ENCODE measurements at places on chromosomes 2 and 18.

GRCh38 chr2:225466891-225467604, 67.5 kb downstream of the NYAP2 start:
- DNase-seq, result no peak

GRCh38 chr2:104701411-104701911, 152.5 kb upstream of the POU3F3 start:
- no peak for DNase-seq

DNA sequence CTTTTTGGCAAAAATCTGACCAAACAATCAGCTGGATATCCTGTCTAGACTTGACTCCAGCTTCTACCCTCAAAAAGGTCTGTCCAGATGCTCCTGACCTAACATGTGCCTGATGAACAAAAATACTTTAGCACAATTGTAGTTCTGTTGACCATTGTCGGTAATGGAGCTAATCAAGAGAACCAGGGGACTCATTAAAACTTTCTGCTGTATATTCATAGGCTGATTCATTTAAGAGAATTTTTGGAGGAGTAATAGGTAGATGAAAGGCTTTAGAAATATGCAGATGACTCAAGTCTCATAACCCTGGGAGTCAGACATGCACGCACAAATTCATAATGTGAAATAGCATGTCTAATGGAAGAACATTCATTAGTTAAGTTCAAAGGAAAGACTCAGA, 514.2 kb downstream of the TXNL1 start:
- DNase-seq, result no peak

GRCh38 chr18:22739061-22739642, 194.0 kb upstream of the RBBP8 start:
- no peak for DNase-seq

GRCh38 chr2:24919037-24919505, 966 bp downstream of the ADCY3 start:
- no peak for DNase-seq

DNA sequence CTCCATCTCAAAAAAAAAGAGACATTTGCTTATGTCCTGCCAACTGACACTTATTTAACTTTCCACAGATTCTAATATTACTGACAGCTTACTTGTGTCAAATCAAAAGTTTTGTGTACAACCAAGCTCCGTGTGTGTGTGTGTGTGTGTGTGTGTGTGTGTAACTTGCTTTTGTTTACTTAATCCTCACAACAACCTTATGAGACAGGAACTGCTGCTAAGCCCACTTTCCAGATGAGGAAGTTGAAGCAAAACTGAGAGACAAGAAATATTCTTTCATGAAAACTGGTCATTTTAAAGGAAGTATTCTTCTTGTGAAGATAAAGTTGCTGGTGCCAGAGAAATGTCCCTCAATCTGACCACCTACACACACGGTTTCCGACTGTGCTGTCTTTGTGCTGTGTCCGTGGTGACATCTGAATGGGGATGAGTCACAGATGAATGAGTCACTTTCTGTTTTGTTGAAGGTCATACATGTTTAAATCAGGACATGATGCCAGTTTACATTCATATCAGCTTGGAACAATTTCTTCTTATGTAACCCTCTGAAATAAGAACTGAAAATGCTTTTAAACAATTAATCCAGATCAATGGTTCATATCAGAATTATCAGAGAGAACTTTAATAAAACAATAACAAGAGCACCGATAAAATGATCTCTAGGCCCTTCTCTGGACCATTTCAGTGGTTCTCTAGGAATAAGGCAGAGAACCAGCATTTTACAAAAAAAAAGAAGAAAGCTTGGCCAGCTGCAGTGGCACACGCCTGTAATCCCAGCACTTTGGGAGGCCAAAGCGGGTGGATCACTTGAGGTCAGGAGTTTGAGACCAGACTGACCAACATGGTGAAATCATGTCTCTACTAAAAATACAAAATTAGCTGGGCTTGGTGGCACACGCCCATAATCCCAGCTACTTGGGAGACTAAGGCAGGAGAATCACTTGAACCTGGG, 95.5 kb downstream of the THNSL2 start:
- DNase-seq, result no peak

GRCh38 chr2:181632733-181633401, 24.0 kb downstream of the CERKL start:
- DNase-seq, result no peak

- no peak for DNase-seq
Measured at GRCh38 chr2:65049010-65049639, 7.1 kb upstream of the CEP68 start.

DNA sequence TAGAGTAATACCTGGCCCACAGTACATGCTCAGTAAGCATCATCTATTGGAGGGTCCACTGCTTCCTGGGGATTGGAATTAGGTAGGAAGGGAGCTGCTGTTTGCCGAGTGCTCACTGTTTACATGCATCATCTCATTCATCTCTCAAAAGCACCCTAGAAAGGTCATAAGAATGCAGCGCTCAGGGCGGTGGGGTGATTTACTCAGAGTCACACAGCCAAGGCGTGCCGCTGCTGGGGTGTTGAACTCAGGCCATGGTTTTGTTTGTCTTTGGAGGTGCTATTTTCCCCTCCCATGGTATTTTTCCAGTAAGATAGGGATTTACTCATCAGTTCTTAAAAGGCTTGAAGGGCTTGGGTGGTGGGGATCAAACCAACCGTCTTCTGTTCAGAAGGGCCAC, 227.5 kb downstream of the LDLRAD4 start:
- no peak for DNase-seq

DNA sequence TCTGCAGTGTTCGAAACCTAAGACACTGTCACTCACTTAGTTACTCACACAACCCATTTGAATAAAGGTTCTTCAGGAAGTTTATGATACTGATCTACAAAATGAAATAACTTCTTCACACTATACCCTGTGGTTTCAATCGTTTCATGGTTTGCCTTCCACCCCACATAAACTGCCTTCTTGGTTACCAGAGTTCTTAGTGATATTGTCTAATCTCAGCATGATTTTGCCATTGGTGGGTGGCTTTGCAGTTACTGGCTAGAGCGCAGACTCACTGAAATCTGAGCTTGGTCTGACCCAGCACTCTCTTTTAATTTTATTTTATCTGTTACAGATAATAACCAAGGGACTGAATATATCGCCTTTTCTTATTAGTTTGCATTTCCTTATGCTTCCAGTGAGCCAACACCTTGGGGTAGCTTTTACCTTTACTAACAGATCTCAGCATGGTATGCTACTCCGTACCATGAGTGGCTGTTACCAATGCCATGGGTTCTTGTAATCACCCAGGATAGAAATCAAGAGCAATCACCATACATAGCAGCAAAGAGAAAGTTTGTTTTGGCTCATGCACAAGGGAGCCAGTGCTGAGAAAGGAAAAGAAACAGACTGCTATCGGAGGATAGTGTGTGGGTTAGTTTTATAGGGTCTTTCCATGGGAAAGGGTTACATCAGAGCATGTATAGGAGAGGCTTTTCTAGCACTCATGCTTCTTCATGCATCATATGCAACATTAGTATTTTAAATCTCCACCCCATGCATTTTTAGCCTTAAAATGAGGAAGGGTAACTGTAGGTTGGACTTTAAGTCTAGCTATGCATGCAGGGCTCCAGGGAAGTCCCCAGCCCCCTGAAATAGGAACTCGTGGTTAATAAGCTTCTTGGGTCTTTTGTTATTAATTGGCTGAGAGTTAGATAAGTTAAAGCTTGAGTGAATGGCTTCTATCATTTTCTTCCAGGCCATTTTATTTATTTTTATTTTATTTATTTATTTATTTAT, 33.3 kb downstream of the ANXA4 start:
- no peak for DNase-seq

DNA sequence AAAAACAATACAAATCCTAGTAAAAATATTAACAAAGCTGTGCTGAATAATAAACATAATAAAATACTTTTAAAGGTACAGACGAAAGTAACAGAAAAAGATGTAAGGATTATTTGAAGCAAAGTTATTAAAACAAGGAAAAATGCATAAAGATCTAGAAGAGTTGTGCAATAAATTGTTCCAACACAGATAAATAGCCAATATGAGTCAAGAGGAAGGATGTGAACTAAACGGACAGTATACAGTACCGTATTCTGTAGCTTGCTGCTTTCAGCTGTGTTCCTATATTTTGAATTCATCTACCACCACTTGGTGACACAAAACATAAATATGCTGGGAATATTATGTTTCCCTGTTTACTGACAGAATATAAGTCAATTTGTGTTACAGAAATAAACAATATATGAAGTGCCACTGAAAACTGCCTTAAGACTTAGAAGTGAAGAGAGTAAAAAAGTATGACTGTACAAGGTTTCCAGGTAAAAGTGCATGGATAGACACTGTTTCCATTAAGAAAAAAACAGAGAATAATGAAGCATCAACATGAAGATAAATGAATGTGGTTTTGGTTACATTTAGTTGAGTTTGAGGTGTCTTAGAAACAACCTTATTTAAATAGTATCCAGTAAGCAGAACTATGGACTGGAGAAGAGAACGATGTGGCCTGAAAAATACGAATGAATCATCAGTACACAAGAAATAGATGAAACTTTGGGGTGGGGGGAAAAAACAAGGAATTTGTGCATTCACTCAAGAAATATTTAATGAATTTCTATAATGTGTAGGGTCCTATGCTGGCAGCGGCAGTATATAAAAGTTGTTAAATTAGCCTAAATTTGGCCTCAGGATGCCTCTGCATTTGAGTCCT, 13.1 kb downstream of the PPP3R1 start:
- DNase-seq, result no peak

- no peak for DNase-seq
Measured at GRCh38 chr2:216428618-216429350, 16.5 kb downstream of the SMARCAL1 start.

DNA sequence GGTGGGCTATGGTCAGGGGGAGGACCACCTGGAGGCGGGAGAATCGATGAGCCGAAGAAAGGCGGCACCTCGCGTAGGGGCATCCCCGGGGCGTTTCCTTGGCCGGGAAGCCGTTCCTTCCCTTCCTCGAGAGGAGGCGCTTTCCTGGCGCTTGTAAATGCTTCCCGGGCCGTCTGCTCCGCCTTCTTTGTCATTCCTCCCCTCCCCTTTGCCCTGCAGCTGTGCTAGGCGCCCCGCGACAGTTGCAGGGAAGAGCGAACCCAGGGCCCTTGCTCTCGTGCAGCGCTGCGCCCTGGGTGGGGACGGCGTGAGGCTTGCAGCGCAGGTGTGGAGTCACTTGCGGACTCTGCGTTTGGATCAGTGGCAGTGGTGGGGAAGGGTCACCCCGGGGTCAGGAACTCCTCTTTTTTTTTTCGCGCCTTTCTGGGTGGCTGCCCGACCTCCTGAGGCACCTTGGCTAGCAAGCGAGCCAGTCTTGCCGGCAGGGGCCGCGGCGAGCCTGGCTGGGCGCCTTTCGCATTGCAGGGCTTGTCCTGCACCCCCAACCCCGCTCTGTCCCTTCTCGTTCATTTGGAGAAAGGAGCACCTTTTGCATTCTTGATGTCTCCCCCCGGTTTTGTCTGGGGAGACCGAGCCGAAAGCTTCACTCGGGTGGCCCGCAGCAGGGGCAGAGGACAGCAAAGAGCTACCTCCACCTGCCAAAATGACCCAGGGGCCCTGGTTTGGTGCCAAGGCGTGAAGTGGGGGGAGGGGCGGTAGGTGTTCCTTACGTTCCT, 858 bp downstream of the KCNS3 start:
- DNase-seq, result no peak

- DNase-seq, result no peak
Measured at GRCh38 chr18:57898506-57899124, 95.5 kb upstream of the ATP8B1 start.

DNA sequence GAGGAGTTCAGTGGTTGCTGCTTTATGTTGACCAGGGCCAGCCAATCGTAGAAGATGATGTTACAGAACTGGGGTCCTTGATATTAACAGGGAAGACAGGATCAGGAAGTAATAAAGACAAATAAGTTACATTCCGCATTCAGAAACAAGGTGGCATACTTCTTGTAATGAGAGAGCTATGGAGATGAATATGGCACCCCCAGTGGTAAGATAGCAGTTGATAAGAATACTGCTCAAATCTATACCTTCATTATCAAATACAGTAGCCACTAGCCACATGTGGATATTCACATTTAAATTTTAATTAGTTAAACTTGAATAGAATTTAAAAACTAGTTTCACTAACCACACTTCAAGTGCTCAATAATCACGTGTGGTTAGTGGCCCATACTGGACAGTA, 290.4 kb upstream of the RBMS1 start:
- no peak for DNase-seq

GRCh38 chr18:78733762-78734613, 245.6 kb upstream of the SALL3 start:
- no peak for DNase-seq

GRCh38 chr18:23689031-23689615, at the start of gene LAMA3:
LAMA3 (plus strand) TSS chr18:23689453; CDS start chr18:23689684, 231 bp downstream.
- no peak for DNase-seq

- no peak for DNase-seq
Measured at GRCh38 chr18:37447962-37448888, 117.4 kb downstream of the CELF4 start.

DNA sequence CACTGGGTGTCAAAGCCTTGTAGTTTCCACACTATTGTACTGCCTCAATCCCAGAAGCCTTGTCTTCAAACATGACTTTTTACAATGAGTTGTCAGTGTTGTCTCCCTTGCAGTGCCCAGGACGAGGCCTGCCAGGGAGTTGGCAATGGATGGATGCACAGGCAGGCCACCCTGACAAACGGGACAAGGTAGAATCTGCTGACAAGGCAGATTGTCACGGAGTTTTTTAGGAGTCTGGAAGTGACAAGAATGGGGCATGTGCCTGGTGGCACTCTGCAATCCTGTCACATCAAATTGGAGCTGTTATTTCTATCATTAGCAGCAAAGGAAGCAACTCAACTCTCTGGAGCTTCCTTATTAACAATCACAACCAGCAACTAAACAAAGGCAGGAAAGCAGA, 25.2 kb upstream of the GPR39 start:
- DNase-seq, result no peak

DNA sequence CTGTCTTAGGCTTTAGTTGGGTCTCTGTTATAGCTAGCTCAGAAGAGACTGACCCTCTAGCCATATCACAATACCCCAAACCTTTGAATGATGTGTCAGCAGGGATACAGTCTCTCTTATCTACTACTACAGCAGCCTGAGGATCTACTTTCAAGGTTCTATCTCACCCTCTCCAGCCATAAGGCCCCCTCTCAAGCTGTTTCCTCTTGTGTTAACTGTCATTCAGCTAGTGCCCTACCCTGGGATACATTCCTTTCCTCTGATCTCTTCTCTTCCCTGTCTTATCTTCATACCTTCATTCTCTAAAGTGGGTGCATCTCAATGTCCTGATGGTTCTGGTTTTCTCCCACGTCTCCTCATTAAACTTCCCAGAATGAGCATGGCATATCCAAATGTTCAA, 434.7 kb downstream of the NRXN1 start:
- DNase-seq, result no peak

GRCh38 chr2:168530982-168531622, 75.0 kb downstream of the CERS6 start:
- DNase-seq, result no peak

GRCh38 chr18:59155153-59155552, 15.5 kb downstream of the SEC11C start:
- DNase-seq, result no peak

- DNase-seq, result no peak
Measured at GRCh38 chr2:241011296-241011600, 12.8 kb downstream of the SNED1 start.

- no peak for DNase-seq
Measured at GRCh38 chr2:120430957-120431356, 85.0 kb downstream of the INHBB start.

All from activated T-helper 1 cell treated with anti-CD3 and anti-CD28 coated beads, Interleukin-2, amount 50 U/mL, for 16 hours (primary cell).